ENCODE measurements at places on chromosomes 11 and 22. TPM values are rescaled to one million over a fixed set of nuclear protein-coding genes. Genes with fewer than 3 reads are reported as not detected.

Gene CRYBB2
- not detected for total RNA-seq

Gene TEAD1
- 0.59 TPM for total RNA-seq

Gene SYCE3
- not detected for total RNA-seq

Gene RAC2
- 452 TPM for total RNA-seq

- H3K36me3 ChIP-seq = no peaks in the 10 kb centered on the region
- DNase-seq = no peak
- no peak overlapping the region for H3K27ac ChIP-seq
- H3K4me1 ChIP-seq = no peaks in the 10 kb centered on the region
- no peaks in the 10 kb centered on the region for H3K27me3 ChIP-seq
- no peak overlapping the region for H3K4me3 ChIP-seq
Observed at GRCh38 chr22:29727131-29727523, 7.3 kb downstream of the CABP7 start.

GRCh38 chr11:117929916-117930570 is 841 bp upstream of the TMPRSS13 start:
- no peaks in the 10 kb centered on the region for H3K27me3 ChIP-seq
- peak overlapping the region; percentile 13 for H3K4me3 ChIP-seq
- peaks cover 44% of the 10 kb centered on the region for H3K4me1 ChIP-seq
- no peaks in the 10 kb centered on the region for H3K36me3 ChIP-seq

GRCh38 chr11:100888836-100889235 is 201.7 kb downstream of the ARHGAP42 start:
- H3K4me1 ChIP-seq = no peaks in the 10 kb centered on the region
- H3K4me3 ChIP-seq = no peak overlapping the region
- DNase-seq = no peak
- H3K27me3 ChIP-seq = no peaks in the 10 kb centered on the region

- no peaks in the 10 kb centered on the region for H3K27me3 ChIP-seq
- H3K4me1 ChIP-seq = no peaks in the 10 kb centered on the region
- no peak for DNase-seq
- H3K27ac ChIP-seq = no peak overlapping the region
- H3K36me3 ChIP-seq = no peaks in the 10 kb centered on the region
Observed at GRCh38 chr11:14148653-14149273, 186.2 kb downstream of the SPON1 start.

GRCh38 chr22:21447694-21448402 is 19.3 kb upstream of the TMEM191C start:
- H3K4me1 ChIP-seq = no peaks in the 10 kb centered on the region
- no peak overlapping the region for H3K4me3 ChIP-seq
- no peak overlapping the region for H3K27ac ChIP-seq
- no peak for DNase-seq
- H3K36me3 ChIP-seq = peaks cover 4% of the 10 kb centered on the region

GRCh38 chr11:111310088-111310487 is 11.7 kb downstream of the POU2AF3 start:
- DNase-seq = no peak
- no peak overlapping the region for H3K27ac ChIP-seq
- no peak overlapping the region for H3K4me3 ChIP-seq
- H3K36me3 ChIP-seq = no peaks in the 10 kb centered on the region
- no peaks in the 10 kb centered on the region for H3K4me1 ChIP-seq

GRCh38 chr11:33779849-33780528 is 5.7 kb upstream of the FBXO3 start:
- H3K36me3 ChIP-seq = no peaks in the 10 kb centered on the region
- peaks cover 7% of the 10 kb centered on the region for H3K4me1 ChIP-seq
- DNase-seq = no peak
- no peak overlapping the region for H3K4me3 ChIP-seq
- peaks cover 7% of the 10 kb centered on the region for H3K27me3 ChIP-seq

DNA sequence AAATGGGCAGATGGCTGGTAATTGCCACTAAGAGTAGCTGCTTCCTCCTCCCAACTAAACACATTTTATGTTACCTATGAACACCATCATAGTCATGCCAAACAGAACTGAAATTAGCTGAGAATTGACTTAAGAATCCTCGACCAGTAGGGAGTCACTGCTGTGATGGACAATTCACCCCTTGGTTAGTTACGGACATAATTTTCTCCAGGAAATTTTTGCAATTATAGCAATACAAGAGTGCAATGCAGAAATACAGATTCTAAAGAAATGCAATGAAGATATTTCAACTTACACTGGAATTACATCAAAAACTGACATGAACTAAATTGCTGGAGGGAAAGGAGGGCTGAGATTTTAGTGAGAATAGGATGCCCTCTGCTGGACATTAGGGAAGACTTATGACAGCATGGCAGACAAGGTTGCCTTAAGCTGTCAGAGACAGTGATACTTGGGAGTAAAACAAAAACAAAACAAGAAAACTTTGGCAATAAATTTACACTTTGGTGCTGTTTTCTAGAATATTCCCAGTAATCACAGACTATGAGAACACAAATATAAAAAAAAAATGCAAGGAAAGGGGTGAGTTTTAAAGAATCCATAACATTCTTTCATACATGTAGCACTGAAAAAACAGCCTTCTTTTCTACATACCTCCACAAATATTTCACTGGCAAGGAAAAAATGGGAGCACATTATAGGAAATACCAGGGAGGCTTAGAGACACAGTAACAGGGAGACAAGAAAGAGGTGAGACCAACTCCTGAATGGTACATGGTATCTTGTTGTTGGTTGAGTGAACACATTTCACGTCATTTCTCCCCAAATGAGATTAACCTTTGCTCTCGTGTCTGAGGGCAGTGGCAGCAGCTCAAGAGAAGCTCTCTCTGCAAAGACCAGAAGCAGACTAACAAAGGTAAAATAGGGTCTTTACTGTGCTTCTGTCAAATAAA is 11.2 kb upstream of the PPP2R1B start:
- H3K27ac ChIP-seq = no peak overlapping the region
- H3K27me3 ChIP-seq = no peaks in the 10 kb centered on the region
- no peaks in the 10 kb centered on the region for H3K36me3 ChIP-seq
- no peak overlapping the region for H3K4me3 ChIP-seq
